Chondrocyte (in vitro differentiated cells): ENCODE measurements at places on chromosomes 4 and X. TPM values are rescaled to one million over a fixed set of nuclear protein-coding genes. Genes with fewer than 3 reads are reported as not detected.

GAGE1 gene
- not detected in 3 replicates for total RNA-seq

NDNF gene
- total RNA-seq = 0.22 to 0.54 TPM (median 0.35 TPM) in 3 replicates

GAGE12J gene
- total RNA-seq = not detected in 3 replicates

ARHGEF38 gene
- not detected in 3 replicates for total RNA-seq

SPOCK3 gene
- total RNA-seq = not detected in 3 replicates

HCFC1 gene
- total RNA-seq = 60.1 to 89.9 TPM (median 67.2 TPM) in 3 replicates

ENPEP gene
- total RNA-seq = 0.63 to 2.2 TPM (median 0.72 TPM) in 3 replicates

APLN gene
- total RNA-seq = 0.19 to 1.3 TPM (median 1.1 TPM) in 3 replicates

PCSK1N gene
- 58.7 to 74.2 TPM (median 69.2 TPM) in 3 replicates for total RNA-seq

TLR10 gene
- total RNA-seq = not detected in 3 replicates

MAMLD1 gene
- total RNA-seq = 6.0 to 9.3 TPM (median 8.8 TPM) in 3 replicates

KCND1 gene
- 1.4 to 1.7 TPM (median 1.6 TPM) in 3 replicates for total RNA-seq

PCDH7 gene
- total RNA-seq = 70.3 to 141 TPM (median 72.3 TPM) in 3 replicates

HEPH gene
- total RNA-seq = 0.50 to 9.0 TPM (median 0.59 TPM) in 3 replicates

ART3 gene
- total RNA-seq = 0.40 to 0.41 TPM in 2 of 3 replicates, not detected in the other

KIT gene
- total RNA-seq = 3.1 to 6.7 TPM (median 6.4 TPM) in 3 replicates

TMPRSS11A gene
- total RNA-seq = not detected in 3 replicates

F8A1 gene
- 22.8 to 34.0 TPM (median 29.6 TPM) in 3 replicates for total RNA-seq

BTC gene
- total RNA-seq = 0.33 to 0.41 TPM (median 0.40 TPM) in 3 replicates

RENBP gene
- 6.5 to 13.4 TPM (median 13.1 TPM) in 3 replicates for total RNA-seq

LRIT3 gene
- total RNA-seq = 0.07 to 0.17 TPM in 2 of 3 replicates, not detected in the other

STOX2 gene
- total RNA-seq = 1.6 to 1.9 TPM (median 1.6 TPM) in 3 replicates

CLIC2 gene
- 0.97 to 1.8 TPM (median 0.97 TPM) in 3 replicates for total RNA-seq

VCX3A gene
- total RNA-seq = not detected in 3 replicates

UGT2B11 gene
- not detected in 3 replicates for total RNA-seq

ZNF630 gene
- 2.0 to 2.7 TPM (median 2.1 TPM) in 3 replicates for total RNA-seq

CDKL2 gene
- total RNA-seq = 2.1 to 4.2 TPM (median 2.7 TPM) in 3 replicates

STATH gene
- total RNA-seq = not detected in 3 replicates

ERCC6L gene
- 0.82 to 1.9 TPM (median 0.87 TPM) in 3 replicates for total RNA-seq

FGG gene
- not detected in 3 replicates for total RNA-seq

RBMXL3 gene
- total RNA-seq = not detected in 3 replicates

MAGEA2B gene
- total RNA-seq = not detected in 3 replicates

DCHS2 gene
- total RNA-seq = 0.39 TPM in 1 of 3 replicates, not detected in the others

NLGN4X gene
- 0.82 to 1.2 TPM in 2 of 3 replicates, not detected in the other for total RNA-seq

GNL3L gene
- total RNA-seq = 42.0 to 58.1 TPM (median 45.2 TPM) in 3 replicates

SPANXN5 gene
- total RNA-seq = not detected in 3 replicates

NOX1 gene
- not detected in 3 replicates for total RNA-seq

SLC6A14 gene
- total RNA-seq = not detected in 3 replicates

SERTM2 gene
- not detected in 3 replicates for total RNA-seq

PGAM4 gene
- not detected in 3 replicates for total RNA-seq

MAGEB1 gene
- total RNA-seq = not detected in 3 replicates

CENPVL1 gene
- total RNA-seq = not detected in 3 replicates

CPZ gene
- total RNA-seq = 8.9 to 22.2 TPM (median 9.5 TPM) in 3 replicates

MAGEE2 gene
- total RNA-seq = not detected in 3 replicates
